Heart right ventricle (tissue), 16 donors: ENCODE measurements at places on chromosomes 4 and X. TPM values are rescaled to one million over a fixed set of nuclear protein-coding genes. Genes with fewer than 3 reads are reported as not detected.

The PJA1 gene
- total RNA-seq = 17.7 TPM

The CEP135 gene
- 2.2 TPM for total RNA-seq

The CENPVL1 gene
- not detected for total RNA-seq

The FAM9B gene
- not detected for total RNA-seq

The ADH7 gene
- total RNA-seq = not detected

- DNase-seq = no peak
Measured at GRCh38 chrX:133776072-133776471, 209.3 kb downstream of the GPC3 start.

GRCh38 chr4:28435314-28435713 lies 1574.7 kb downstream of the STIM2 start:
- DNase-seq = no peak

- DNase-seq = no peak
Measured at GRCh38 chr4:88489100-88489761, 32.3 kb downstream of the HERC5 start.

DNA sequence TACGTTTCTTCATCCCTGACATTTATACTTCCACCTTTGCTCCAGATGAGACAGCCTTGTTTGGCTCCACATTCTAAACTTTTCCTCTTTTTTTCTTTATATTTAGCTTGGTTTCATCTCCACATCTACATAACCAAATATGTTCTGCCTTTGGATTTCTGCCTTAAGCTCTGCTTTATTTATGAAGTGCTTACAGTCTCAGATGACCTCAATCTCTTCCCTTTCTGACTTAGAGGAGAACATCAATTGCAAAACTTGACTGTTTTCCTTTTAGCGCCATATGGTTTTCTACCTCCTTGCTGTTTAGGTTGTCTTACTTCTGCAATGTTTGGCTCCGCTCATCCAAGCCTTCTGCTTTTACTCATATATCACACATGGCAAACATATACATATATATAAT lies 7.5 kb downstream of the ASB5 start:
- no peak for DNase-seq

- no peak for DNase-seq
Measured at GRCh38 chr4:87078987-87079486, 141.4 kb downstream of the KLHL8 start.

GRCh38 chrX:137278825-137279224 lies 245.0 kb upstream of the GPR101 start:
- DNase-seq = no peak

- DNase-seq = no peak
Measured at GRCh38 chr4:143133977-143134376, 50.7 kb upstream of the USP38 start.

- no peak for DNase-seq
Measured at GRCh38 chrX:147910607-147911006, 1.1 kb upstream of the FMR1 start.

DNA sequence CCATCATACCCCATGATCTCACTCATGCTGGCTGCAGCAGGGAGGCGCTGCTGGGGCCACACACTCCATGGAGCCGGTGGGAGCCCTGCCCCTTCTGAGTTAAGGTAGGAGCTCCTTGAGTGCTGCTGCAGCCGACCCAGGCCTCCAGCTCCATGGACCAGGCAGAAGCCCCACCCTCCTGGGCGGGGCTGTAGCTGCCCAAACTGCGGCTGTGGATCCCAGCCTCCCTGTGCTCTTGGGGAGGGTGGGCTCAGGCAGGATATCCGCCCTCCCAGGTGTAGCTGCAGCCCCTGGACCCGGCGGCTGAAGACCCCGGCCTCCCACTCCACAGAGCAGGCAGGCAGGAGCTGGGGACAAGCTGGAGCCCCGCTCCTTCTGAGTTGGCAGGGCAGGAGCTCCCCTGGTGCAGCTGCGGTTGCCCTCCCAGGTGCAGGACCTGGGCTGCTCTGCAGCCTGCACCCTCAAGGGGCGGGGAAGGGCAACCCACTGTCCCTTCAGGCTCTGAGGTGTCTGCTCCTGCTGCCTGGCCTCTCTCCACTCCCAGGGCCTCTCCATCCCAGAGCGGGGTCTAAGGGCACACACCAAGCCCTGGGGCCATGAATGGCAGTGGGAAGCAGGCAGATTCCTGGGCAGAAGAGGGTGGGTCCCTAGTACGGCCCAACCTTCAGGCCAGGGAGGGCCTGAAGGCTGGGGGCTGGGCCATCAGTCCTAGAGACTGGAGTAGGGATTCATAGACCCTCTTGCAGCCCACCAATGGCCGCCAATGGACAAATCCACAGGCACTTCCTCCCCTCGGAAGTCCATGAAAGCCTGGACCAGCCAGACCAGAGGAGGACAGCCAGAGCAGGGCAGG lies 466.1 kb downstream of the DTHD1 start:
- DNase-seq = no peak

DNA sequence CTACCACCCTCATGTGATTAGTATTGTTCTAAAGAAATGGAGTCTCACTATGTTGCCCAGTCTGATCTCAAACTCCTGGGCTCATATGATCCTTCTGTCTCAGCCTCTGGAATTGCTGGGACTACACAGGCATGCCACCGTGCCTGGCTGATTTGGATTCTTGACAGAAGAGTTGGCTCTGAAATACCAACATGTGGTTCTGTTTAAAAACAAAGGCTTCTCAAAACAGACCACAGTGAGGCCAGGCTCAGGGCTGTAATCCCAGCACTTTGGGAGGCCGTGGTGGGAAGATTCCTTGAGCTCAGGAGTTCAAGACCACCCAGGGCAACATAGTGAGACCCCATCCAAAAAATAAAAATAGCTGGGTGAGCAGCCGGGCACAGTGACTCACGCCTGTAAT lies 126.7 kb downstream of the DHRSX start:
- DNase-seq = no peak
